Stomach (tissue), 19 donors: ENCODE measurements at places on chromosomes 7 and 10. TPM values are rescaled to one million over a fixed set of nuclear protein-coding genes. Genes with fewer than 3 reads are reported as not detected.
A peak's percentile ranks its signal among the peaks of the same experiment; 100 is the strongest.

DNA sequence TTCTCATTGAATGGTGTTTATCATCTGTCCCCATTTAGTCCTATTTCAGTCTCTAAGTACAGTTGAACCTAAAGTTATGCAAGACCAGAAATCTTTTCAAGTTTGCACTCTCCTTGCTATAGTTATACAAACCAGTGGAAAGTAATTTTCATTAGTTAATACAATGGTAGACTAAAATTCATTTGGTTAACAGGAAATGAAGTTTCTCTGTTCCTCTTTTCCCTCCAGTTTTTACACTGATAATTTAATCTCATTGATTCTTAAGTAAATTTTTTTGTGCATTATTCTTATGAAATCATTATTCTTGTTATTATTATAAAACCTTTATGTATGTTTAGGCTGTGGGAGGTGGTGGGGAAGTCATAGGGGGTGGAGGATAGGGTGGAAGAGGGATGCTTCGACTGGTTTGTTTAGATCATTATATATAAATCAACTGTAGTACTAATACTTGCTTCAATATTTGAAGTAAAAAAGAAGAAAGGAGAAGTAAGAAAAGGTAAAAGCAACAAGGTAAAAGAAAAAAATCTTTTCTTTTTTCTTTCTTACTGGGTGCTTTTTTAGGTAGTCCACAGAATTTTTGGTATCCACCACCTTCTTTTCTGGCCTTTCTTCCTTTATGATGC is 104.1 kb downstream of the GPR85 start:
- no peak for DNase-seq

- DNase-seq: no peak
These were observed 63.2 kb downstream of the NHLRC2 start for GRCh38 chr10:113917636-113918035.

DNA sequence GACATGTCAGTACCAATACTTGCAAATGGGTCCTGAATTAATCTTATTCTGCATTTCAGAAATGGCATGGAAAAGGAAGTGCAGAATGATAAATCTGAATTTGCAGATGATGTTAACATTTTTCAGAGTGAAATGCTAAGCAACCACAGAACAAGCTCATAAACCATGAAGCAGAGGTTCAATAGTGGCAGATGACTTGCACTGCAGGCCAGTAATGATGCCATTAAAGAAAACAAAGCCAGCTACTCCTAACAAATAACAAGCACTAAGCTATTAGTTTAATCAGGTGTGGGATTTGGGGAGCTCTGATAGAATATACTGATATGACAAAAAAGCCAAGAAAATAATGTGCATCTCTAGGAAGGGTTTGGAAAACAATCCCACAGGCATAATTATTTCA is 85.4 kb downstream of the FAM13C start:
- no peak for DNase-seq

DNA sequence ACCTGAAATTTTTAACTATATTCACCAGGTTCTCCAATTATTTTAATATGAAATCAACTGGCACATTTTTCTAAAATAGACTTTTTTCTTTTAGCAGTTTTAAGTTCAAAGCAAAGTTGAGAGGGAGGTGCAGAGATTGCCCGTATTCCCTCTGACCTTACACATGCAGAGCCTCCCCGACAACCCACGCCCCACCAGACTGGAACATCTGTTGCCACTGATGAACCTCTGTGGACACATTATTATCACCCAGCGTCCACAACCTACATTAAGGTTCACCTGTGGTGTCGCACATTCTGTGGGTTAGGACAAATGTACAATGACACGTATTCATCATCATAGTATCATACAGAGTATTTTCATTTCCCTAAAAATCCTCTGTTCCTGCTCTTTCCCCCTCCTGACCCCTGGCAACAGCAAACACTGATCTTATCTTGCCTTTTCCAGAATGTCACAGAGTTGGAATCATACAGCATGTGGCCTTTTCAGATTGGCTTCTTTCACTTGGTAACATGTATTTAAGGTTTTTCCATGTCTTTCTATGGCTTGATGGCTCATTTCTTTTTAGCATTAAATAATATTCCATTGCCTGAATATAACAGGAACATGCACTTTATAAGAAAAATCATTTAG is 37.1 kb downstream of the COBL start:
- no peak for DNase-seq

GRCh38 chr10:13938950-13939349 is 352.2 kb downstream of the PRPF18 start:
- no peak for DNase-seq

DNA sequence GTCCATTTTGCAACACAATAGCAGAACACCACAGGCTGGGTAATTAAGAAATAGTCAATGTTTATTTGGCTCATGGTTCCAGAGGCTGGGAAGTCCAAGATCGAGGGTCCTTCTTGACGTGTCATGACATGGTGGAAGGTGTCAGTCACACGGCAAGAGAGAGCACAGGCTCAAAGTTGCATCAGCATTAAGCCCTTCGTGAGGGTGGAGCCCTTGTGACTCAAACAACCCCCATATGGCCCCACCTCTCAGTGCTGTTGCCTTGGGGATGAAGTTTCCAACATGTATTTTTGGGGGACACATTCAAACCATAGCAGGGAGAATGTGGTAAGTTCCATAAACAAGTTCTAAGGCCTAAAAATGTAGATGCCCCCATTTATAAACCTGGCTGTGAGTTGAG is 24.6 kb upstream of the GTPBP4 start:
- DNase-seq: no peak

GRCh38 chr7:127066974-127067373 is 185.8 kb downstream of the GRM8 start:
- no peak for DNase-seq

GRCh38 chr7:37757563-37757962 is 74.0 kb downstream of the GPR141 start:
- no peak for DNase-seq

- no peak for DNase-seq
These were observed 44.1 kb upstream of the AKR1E2 start for GRCh38 chr10:4781955-4782354.

DNA sequence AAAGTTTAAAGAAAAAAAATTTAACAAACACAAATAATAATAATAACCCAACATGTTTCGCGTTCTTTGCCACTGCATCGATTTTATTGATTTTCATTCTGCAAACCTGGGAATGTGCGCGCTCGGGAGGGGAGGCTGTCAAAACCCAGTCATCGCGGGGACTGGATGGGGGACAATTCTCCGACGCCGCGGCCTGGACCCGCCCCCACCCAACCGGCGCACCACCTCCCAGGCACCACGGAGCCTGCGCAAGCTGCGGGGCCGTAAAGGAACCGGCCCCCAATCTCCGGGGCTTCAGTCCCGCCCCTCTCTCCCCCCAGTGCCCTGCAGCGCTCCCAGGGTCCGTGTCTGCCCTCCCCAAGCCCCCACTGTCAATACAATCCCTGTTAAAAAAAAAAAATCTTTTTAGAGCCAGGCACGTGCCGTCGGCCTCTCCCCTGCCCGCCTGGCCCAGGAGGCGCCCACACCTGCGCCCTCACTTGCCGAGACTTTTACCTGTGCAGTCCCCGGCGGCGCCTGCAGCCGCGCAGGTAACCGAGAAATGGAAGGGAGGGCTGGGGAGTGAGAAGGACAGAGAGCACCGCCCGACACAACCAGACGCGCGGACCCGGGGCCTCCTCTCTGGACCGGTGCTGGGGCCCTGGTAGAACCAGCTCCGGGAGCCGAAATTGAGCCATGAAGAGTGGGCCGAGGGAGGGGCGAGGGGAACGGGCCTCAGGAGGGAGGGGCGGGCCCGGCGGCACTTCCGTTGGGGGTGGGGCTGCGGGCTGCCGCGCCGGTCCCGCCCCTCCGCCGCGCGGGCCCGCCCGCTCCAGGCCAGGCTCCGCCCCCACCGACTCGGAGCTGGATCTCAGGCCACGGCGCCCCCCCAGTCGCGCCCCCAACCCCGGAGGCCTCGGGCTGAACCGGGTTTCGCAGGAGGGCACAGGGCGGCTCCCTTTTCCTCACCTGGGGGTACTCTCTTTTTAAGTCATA is 7.6 kb upstream of the ZNF503 start:
- peak; percentile 81 for DNase-seq

GRCh38 chr10:59301067-59301754 is 61.1 kb downstream of the FAM13C start:
- DNase-seq: no peak

DNA sequence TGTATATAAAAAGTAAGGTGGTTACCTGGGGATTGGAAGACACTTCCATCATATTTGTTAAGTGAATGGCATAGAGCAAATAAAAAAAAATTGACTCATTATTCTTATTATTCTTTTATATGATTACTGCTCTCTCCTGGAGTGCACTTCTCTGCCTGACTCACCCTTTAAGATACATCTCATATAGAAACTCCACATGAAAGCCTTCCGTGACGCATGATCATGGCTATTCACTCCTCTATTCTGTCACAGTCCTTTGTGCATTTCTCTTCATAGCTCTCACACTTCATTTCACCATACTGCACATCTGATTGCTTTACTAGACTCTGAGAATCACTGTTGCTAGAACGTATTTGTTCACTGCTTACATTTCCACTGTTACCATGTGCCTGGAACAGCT is 597.3 kb downstream of the CNTNAP2 start:
- no peak for DNase-seq

- no peak for DNase-seq
These were observed 264.1 kb downstream of the PHF14 start for GRCh38 chr7:11237742-11238141.

- no peak for DNase-seq
These were observed 97.8 kb downstream of the OAT start for GRCh38 chr10:124320778-124321432.

- no peak for DNase-seq
These were observed 27.4 kb upstream of the GDI2 start for GRCh38 chr10:5840314-5841307.

- DNase-seq: peak; percentile 2
These were observed 93.5 kb downstream of the IDE start for GRCh38 chr10:92480413-92480812.

GRCh38 chr10:129852829-129853561 is 111.1 kb downstream of the EBF3 start:
- no peak for DNase-seq

GRCh38 chr10:124044143-124044862 is 49.1 kb downstream of the CHST15 start:
- DNase-seq: no peak

- no peak for DNase-seq
These were observed 57.9 kb downstream of the RAB11FIP2 start for GRCh38 chr10:117988814-117989213.

DNA sequence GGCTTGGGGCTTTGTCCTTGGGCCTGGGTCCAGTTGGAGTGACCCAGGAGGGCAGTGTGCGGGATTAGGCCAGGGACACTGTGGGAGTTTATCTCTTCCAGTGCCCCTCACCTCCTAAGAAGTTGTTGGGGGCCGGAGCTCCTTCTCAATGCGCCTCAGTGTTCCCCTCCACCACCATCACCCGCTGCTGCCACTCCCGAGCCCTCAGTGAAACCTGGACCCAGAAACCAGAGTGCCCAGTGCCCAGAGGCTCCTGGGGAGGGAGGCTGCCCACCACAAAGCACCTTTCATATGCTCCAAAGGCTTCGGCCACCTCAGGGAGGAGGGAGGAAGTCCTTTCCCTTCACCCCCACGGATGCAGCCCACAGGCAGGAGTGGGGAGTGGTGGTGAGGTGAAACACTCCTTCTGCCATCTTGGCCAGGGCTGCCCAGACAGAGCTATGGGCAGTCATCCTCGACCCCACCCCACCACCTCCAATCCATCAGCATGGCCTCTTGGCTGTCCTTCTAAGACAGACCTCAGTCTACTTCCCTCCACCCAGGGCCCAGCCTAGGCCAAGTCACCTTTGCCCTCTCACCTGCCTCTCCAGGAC is 99.0 kb downstream of the SH3PXD2A start:
- no peak for DNase-seq

GRCh38 chr7:129865093-129865924 is 87.5 kb downstream of the UBE2H start:
- DNase-seq: peak; percentile 30

DNA sequence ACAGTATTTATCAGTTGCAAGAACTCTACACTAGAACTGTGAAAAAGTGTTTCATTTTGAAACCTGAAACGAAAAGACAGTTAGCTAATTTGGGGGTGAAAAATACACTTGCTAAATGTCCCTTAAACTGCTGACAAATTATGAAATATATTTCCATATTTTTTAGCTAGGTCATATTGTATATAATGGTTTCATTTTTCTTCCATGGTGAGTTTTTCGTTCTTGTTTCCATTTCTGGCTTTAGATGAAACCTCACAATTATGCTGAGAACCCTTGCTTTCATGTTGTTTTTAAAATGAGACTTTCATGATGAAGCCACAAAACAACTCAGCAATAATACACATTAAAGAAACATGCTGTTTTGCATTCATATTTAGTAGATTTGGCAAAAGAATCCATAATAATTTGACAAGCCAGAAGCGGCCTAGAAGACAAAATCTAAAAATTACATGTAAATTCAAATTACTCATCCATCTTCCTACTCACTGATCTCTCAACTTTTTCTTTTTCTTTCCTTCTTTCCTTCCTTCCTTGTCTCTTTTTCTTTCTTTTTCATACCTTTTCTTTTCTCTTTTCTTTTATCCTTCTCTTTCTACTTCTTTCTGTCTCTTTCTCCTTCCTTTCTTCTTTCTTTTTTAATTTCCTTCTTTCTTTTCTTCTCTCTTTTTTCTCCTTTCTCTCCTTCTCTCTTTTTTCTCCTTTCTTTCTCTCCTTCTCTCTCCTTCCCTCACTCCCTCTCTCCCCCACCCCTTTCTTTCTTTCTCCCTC is 46.5 kb upstream of the ITGB8 start:
- DNase-seq: no peak

GRCh38 chr7:144784943-144785342 is 50.9 kb downstream of the TPK1 start:
- DNase-seq: no peak

SH2D4B gene
- not detected for total RNA-seq

CCZ1 gene
- total RNA-seq: 46.9 TPM

GNGT1 gene
- not detected for total RNA-seq

TMEM72 gene
- not detected for total RNA-seq

ANKRD61 gene
- not detected for total RNA-seq

OR2A42 gene
- not detected for total RNA-seq

FFAR4 gene
- total RNA-seq: 0.18 TPM

PNLIP gene
- not detected for total RNA-seq

FRG2B gene
- total RNA-seq: not detected

LUC7L2 gene
- total RNA-seq: 78.8 TPM

CTAGE6 gene
- total RNA-seq: not detected
